ENCODE measurements at places on chromosomes 16 and 17.

DNA sequence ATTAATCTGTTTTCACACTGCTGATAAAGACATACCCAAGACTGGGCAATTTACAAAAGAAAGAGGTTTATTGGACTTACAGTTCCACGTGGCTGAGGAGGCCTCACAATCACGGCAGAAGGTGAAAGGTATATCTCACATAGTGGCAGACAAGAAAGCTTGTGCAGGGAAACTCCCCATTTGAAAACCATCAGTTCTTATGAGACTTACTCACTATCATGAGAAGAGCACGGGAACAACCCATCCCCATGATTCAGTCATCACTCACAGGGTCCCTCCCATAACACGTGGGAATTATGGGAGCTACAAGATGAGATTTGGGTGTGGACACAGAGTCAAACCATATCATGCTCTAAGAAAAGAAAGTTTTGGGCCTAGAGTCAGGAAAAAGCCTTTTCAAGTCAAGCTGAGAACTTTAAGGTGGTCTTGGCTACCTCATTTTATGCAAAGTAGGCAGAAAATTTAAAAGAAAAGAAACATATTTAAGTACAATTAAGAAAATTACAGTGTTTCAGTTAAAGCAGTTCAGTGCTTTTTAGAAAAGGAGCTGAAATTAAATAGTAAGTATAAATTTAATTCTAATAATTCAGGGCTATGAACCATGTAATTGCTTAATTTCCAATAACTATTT lies 24.9 kb upstream of the CRYM start:
- DNase-seq, result no peak

GRCh38 chr17:75383842-75384195 lies 21.7 kb downstream of the GRB2 start:
- no peak for DNase-seq

GRCh38 chr17:57016764-57017116 lies 38.8 kb downstream of the SCPEP1 start:
- no peak for DNase-seq

GRCh38 chr16:77564791-77565390 lies 130.1 kb upstream of the ADAMTS18 start:
- DNase-seq, result no peak

DNA sequence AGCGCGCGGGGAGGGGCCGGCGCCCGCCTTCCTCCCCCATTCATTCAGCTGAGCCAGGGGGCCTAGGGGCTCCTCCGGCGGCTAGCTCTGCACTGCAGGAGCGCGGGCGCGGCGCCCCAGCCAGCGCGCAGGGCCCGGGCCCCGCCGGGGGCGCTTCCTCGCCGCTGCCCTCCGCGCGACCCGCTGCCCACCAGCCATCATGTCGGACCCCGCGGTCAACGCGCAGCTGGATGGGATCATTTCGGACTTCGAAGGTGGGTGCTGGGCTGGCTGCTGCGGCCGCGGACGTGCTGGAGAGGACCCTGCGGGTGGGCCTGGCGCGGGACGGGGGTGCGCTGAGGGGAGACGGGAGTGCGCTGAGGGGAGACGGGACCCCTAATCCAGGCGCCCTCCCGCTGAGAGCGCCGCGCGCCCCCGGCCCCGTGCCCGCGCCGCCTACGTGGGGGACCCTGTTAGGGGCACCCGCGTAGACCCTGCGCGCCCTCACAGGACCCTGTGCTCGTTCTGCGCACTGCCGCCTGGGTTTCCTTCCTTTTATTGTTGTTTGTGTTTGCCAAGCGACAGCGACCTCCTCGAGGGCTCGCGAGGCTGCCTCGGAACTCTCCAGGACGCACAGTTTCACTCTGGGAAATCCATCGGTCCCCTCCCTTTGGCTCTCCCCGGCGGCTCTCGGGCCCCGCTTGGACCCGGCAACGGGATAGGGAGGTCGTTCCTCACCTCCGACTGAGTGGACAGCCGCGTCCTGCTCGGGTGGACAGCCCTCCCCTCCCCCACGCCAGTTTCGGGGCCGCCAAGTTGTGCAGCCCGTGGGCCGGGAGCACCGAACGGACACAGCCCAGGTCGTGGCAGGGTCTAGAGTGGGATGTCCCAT lies 232.8 kb downstream of the SEC14L1 start:
- no peak for DNase-seq

DNA sequence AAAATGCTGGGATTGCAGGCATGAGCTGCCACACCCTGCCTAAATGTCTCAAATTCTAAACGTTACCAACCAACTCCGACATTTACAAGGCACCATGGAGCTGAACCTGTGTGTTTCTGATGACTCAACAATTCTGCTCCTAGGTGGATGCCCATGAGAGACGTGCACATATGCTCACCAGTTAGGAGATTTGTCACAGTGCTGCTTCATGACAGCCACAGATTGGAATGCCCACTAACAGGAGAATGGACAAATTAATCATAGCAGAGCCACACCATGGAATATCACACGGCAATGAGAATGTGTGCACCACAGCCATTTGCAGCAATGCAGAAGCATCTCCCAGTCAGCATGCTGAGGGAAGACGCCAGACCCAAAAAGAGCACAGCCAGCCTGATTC lies 8.0 kb upstream of the KCNG4 start:
- DNase-seq, result no peak

DNA sequence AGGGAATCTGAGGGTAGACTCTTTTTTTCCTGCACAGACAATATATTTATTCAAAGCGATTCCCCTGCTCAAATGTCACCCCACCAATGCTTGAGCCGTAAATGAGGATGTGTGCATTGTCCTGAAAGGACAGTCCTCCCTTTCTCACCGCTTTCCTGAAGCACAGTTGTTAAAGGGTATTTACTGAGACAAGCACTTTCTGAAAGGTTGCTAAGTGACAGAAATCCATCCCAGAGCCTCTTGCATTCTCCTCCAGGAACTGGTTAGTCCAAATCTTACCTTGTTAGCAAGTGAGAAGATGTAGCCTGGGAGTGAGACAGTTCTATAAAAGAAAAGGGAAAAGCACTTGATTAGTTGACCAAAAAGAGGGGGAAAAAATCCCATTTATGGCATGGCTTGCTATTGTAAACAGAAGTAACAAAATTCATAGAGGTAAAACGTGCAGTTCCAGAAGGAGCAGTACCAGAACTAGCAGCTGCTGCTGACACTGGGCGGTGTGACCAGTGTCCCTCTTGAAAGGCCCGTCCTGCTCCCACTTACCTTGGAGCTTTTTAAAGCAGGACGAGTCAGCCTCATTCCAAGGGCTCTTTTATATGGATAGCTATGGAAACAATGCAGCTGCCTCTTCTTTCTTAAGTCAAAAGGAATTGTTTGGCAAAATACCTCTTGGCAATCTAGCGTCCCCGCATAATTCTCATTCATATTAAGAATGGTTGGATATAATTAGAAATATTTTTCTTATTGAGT lies at the start of gene MYH2:
TSS of gene MYH2 (minus strand) at position 563 of the 747 bp plus-strand sequence. CDS start 1,738 bp downstream, outside the sequence.
- no peak for DNase-seq

DNA sequence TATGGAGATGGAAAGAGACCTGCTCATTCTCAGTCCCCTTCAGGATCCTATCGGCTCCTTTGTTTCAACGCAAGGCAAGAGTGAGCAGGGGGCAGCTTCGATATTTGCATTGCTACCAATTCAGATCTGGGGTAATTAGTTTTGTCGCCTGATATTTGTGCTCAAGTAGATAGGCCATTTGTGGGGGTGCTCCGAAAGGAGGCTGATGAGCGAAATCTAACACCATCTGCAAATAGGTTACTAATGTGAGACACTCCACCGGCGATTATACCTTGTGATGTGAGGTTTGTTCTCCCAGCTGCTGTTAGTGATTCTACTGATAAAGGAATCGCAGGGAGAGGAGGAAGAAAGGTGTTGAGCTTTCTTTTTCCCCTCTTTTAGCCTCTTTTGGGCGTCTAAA lies 31.5 kb downstream of the WSCD1 start:
- DNase-seq, result no peak

GRCh38 chr17:66987059-66987616 lies 22.6 kb downstream of the CACNG4 start:
- DNase-seq, result no peak

DNA sequence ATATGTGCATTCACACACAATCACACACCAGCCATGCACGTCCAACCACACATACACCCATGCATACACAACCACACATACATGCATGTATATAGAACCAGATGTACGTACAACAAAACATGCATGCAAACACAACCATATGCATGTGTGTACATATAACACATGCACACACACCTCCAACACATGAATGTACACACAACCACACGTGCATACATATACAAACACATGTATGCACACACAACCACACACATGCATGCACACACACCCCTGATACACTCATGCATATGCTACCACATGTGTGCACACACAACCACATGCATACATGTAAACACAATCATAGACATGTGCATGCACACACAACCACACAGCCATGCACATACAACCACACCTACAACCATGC lies 52.0 kb upstream of the SDK2 start:
- DNase-seq, result no peak

- DNase-seq, result no peak
These were observed 5.0 kb downstream of the SGCA start for GRCh38 chr17:50170662-50171370.

GRCh38 chr16:84383106-84383505 lies 14.8 kb downstream of the ATP2C2 start:
- no peak for DNase-seq

- peak; percentile 25 for DNase-seq
These were observed 516 bp downstream of the SLC16A6 start for GRCh38 chr17:68290268-68290954.

GRCh38 chr16:65576631-65577030 lies 454.8 kb upstream of the CDH11 start:
- no peak for DNase-seq

DNA sequence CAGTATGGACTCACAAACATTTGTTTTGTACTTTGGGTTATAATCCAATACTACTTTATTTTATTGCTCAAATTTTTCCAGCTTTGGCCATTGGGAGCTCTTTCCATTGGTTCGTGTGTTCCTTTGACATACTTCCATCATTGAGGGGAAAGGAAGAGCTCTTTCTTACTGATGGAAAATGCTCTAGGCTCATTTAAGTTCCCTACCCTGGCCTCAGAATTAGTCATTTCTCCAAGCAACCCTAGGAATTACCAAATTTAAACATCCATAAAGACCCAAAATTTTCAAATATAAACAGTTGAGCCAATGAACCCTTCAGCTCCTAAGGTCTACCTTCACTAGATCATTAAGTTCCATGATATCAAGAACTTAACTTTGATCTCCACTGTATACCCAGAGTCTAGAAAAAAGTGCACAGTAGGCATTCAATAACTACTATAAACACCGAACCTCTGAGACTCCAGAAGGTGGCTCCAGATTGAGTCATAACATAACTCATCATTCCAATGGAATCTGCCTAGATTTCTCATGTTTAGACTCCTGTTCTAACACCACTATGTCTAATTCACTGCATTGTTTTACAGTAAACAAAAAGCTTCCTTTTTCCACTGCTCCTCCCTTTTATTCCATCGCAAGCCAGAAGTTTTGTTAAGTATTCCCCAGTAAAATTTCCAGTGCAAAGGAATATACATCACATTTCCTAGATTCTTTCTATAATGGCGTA lies 39.0 kb downstream of the SMURF2 start:
- no peak for DNase-seq

DNA sequence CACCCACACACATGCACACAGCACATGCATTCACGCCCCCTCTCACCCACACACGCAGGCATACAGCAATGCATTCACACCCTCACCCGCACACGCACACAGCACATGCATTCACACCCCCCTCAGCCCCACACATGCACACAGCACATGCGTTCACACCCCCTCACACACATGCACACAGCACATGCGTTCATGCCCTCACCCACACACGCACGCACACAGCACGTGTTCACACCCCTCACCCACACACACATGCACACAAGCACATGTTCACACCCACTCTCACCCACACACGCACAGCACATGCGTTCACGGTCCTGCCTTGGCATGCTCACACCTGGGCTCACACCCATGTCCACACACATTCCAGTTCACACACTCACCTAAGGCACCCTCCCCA lies 64.2 kb downstream of the ENGASE start:
- no peak for DNase-seq

- no peak for DNase-seq
These were observed 7.6 kb downstream of the SCPEP1 start for GRCh38 chr17:56985371-56986162.

Measured in stimulated activated CD4-positive, alpha-beta T cell treated with anti-CD3 and anti-CD28 coated beads, Interleukin-1b, Interleukin-23, amount 100 ng/mL, for 24 hours (primary cell).